ENCODE measurements at places on chromosomes 16 and 17. TPM values are rescaled to one million over a fixed set of nuclear protein-coding genes. Genes with fewer than 3 reads are reported as not detected.
A peak's percentile ranks its signal among the peaks of the same experiment; 100 is the strongest.

Gene TMC5
- total RNA-seq: under 0.01 TPM

Gene CFAP119
- total RNA-seq: 2.7 TPM

Gene MEFV
- total RNA-seq: not detected

DNA sequence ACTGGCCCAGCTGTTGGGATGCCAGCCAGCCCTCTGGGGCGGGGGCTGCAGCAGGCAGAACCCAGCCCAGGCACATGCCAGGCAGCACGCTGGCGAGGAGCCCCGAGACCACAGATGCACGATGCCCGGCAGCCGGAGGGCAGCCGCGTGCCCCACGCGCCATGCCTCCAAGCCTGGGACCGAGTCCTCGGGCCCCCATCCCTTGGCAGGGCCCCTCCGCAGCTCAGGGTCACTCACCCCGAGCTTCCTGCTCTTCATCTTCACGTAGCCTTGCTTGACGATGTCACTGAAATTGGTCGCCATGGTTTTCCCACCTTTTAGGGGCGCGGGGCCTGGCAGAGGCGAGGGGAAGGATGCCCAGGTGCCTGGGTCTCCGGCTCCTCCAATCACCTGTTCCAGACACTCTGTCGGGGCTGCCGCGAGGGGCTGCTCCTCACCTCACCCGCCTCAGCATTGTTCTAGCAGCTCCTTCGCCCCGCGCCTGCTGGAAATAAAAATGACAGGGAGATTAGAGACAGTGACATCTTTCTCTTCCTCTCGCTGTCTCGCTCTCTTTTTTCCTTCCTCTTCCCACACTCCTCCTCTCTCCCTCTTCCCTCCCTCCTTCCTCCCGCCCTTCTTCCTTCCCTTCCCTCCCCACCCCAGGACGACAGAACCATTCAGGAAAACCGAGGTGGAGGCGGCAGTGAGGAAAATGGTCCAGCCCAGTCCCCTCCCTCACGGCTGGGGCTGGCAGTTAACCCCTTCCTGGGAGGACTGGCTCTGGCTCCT, 6.9 kb downstream of the DOK4 start:
- DNase-seq: peak; percentile 74

GRCh38 chr16:69485816-69486215, 61.4 kb downstream of the CYB5B start:
- no peak for DNase-seq

GRCh38 chr17:45689451-45689850, 94.7 kb upstream of the CRHR1 start:
- DNase-seq: no peak

- DNase-seq: peak; percentile 25
These were observed 256.2 kb downstream of the FOXL1 start for GRCh38 chr16:86834451-86835035.

GRCh38 chr17:7867881-7868329, 10.1 kb downstream of the CYB5D1 start:
- DNase-seq: no peak

- no peak for DNase-seq
These were observed 5.4 kb upstream of the TOP2A start for GRCh38 chr17:40422990-40423633.

DNA sequence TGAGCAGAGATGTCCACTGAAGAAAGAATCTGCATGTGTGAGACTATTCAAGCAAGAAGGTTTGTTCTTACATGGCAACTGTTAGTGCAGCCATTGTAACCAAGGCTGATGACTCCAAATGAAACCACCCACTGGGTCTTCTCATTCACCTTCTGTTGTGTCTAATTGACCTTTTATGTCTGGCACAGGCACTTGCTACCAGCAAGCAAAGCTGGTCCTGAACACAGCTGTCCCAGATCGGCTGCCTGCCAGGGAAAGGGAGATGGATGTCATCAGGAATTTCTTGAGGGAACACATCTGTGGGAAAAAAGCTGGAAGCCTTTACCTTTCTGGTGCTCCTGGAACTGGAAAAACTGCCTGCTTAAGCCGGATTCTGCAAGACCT, 3.6 kb downstream of the CDC6 start:
- no peak for DNase-seq

- DNase-seq: no peak
These were observed 43.9 kb upstream of the KIFC3 start for GRCh38 chr16:57846078-57846697.

DNA sequence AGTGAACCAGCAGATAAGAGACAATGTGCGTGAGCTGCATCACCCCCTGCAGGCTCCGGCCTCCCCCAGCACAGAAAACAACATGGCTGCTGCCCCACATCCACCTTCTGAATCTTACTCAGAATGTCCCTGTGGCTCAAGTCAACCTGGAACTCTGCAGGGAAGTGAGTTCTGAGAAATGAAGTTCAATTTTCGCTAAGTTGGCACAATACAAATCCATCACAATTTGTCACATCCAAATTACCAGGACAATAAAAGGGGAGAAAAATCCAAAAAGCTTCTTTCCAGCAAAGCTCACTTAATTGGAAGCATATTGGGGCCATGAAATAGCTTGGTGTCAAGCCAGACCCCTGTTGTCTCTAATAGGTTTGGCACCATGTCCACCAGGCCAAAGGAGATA, 38.1 kb downstream of the CLEC19A start:
- DNase-seq: no peak

GRCh38 chr17:37823996-37824395, 79.1 kb upstream of the HNF1B start:
- DNase-seq: no peak

Data from fibroblast of the aortic adventitia (primary cell).